ENCODE measurements at places on chromosomes 7 and 10.

- DNase-seq, result no peak
Measured at GRCh38 chr10:5611899-5612680, 54.3 kb downstream of the ASB13 start.

GRCh38 chr7:44226396-44226753, 25.6 kb downstream of the YKT6 start:
- DNase-seq, result no peak

DNA sequence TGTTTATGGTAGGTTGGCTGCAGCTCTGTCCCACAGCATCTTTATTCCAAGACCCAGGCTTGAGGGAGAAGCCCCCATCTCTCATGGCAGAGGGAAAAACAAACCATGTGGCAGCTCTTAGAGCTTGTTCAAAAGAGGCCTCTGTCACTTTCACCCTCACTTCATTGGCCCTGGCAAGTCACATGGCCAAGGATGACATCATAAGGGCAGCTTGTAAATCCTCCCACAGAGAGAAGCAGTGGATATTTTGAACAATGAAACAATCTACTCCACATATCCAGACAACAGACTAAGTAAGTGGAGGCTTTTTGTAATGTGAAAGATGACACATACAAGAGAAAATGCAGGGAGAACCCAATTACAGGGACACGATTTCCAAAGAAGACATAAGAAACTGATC, 108.1 kb downstream of the GRID1 start:
- no peak for DNase-seq

DNA sequence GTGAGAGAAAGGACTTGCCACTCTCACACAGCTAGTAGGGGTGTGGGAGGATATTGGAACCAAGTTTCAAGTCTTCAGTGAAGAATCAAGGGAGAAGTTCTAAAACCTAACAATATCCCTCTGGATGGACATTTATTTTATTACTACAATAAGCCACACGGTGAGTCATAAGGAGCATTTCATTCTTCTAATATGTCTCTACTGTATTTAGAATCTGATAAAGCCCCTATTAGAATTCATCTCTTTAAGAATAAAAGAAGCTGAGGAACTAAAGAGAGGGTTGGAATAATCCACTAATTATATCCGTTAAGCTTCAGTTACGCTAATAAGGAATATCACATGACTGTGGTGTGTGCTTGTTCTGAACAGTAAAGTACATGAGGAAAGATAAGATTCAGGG, 40.9 kb upstream of the ATRNL1 start:
- DNase-seq, result no peak

GRCh38 chr10:6956562-6956961, 376.5 kb upstream of the PRKCQ start:
- DNase-seq, result no peak

DNA sequence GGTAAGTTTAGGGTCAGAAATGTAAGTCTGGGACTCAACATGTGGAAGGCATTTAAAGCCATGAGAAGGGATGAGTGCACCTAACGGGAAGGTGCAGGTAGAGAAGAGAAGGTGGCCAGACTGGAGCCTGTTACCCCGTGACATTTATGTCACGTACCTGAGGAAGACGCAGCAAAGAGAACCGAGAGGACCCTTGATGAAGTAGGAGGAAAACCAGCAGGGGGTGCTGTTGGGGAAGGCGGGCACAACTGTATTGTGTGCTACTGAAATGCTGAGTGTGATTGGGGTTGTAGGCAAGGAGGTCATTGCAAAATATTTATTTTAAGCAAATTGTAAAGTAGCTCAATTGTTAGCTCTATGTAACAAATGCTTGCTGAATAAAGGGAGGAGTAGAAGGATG, 338.2 kb upstream of the PRKCQ start:
- no peak for DNase-seq

GRCh38 chr10:117418121-117418520, 42.9 kb upstream of the PDZD8 start:
- DNase-seq, result no peak

GRCh38 chr10:107814865-107815487, 650.5 kb upstream of the SORCS1 start:
- DNase-seq, result no peak

DNA sequence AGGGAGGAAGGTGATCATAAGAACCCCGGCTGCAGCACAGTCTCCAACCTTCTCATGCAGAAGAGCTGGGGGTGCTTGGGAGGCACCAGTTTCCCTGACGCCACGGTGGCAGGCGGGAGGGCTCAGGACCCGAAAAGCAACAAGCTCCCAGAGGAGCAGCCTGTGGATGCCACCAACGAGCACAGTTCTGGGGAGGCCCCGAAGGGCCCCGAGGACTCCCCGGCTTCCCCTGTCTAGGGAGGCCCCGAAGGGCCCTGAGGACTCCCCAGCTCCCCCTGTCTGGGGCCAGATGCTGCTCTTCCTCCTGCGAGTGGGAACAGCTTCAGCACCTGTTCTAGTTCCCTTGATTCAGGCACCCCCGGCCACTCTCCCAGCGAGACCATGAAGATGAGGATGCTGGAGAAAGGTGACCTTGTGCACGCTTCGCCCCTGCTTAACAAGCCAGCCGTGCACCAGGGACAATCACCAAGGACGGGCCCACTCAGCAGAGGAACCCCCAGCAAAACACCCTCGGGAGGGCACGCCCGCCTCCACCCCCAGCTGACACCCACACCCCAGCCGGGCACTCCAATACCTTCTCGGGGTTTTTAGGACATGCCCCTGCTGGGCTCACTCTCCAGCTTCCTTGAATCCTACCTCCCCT, 112.5 kb downstream of the PTPRN2 start:
- no peak for DNase-seq

- DNase-seq, result no peak
Measured at GRCh38 chr7:95430864-95431263, 4.0 kb downstream of the PON2 start.

GRCh38 chr10:36556468-36556867, 568.9 kb upstream of the ANKRD30A start:
- DNase-seq, result no peak

DNA sequence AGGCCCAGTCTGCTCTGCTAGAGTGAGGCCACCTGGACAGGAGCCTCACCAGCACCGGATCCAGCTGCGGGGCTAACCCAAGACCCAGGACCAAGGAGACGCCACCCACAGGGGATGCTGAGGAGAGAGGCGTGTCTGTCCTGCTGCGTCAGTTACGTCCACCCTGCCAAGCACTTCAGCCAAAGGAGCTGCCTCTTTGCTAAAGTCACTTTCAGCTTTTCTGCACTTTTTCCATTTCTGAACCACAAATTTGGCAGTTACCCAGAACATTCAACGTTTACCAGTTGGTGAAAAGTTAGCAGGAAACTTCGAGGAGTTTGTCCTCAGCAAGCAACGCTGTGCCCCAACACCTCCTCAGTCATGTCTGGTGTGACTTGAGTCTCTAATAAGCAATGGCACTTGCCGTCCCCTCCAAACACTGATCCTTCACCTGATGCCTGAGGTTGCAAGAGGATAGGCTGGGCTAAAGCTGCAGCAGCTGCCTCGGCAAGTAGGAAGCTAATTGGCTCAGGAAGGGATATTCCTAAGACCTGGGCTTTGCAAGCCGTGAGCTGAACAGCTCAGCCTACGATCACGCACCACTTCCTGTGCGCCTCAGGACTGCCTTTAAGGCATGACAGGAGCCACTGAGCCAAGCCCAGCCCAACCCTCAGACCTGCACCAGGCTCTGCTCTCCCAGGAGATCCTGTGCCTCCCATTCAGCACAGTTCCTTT, 40.1 kb downstream of the KCNH2 start:
- DNase-seq, result no peak

GRCh38 chr7:50792342-50793119, 9.8 kb upstream of the GRB10 start:
- no peak for DNase-seq

GRCh38 chr10:52778511-52779392, 6.2 kb upstream of the MBL2 start:
- DNase-seq, result no peak

GRCh38 chr7:50660830-50661175, 95.6 kb upstream of the DDC start:
- DNase-seq, result no peak

GRCh38 chr10:1932692-1933094, 195.4 kb upstream of the ADARB2 start:
- DNase-seq, result no peak

GRCh38 chr7:74083117-74083876, at the start of gene LIMK1:
TSS of gene LIMK1 (plus strand) at chr7:74083804. CDS start at chr7:74083991, 187 bp downstream.
- no peak for DNase-seq

DNA sequence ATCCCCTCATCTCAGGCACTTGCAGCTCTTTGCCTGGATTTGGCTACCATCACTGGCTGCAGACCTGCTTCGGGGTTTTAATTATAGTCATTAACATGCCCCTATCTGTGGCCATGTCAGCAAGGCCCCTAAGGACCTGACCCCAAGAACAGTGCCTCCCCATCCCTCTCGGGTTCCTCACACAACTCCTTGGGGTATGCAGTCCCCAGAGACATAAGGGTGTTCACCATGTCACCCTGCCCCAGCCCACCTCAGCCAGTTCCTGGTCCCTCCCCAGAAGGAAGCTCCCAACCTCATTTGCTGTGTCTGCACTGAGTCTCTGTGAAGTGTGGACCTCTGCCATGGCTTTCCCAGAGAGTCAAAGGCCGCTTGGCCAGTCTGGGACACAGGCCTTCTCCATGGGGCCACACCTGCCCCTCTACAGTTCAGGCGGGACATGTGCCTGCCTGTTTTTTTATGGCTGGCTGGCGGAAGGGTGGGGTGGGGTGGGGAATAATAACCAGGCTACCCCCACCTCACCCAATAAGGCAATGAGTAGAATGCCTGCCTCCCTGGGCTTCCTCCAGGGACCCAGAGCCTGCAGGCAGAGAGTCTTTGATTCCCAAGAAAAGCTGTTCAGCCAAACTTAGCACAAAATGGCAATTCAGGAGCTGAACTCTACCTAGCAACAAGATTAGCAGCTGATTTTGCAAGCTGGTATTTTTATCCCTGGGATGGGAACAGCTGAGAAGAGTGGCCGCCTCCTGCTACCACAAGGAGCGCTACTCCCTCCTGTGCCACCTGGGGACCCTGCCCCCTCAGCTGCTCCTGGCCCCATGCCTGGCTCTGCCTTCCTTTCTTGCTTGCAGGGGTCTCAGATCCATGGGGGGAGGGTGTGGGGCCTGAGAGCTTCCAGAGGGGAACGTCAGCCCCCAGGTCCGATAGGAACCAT, 23.7 kb upstream of the CAMK2B start:
- DNase-seq, result no peak

DNA sequence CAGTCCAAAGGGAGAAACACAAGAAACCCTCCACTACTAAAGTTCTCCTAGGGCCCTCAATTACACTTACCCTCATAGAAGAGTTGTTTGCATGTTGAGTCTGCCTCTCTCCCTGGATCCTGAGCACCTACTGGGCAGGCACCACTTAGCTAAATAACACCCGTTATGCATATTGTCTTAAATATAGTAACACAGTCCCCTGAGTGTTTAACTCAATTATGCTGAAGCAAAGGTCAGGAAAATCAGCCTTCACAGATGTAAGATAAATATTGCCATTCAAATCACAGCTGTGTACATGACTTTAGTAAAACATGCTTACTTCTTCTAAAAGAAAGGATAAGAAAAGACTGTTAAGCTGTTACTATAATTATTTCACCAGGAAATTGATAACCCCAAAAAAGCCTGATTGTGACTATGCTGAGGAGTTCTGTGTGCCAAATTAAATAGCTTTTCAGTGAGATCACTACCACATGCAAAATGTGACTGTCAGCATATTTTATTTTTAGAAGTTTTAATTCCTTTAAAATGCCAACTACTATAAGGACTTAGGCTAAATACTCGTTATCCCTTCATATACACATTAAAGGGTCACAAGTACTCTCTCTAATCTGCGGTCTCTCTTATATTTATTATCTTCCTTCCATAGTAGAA, 733.9 kb upstream of the PHF14 start:
- DNase-seq, result no peak

GRCh38 chr10:131769571-131770410, 131.0 kb upstream of the PPP2R2D start:
- DNase-seq, result no peak

- no peak for DNase-seq
Measured at GRCh38 chr10:79352035-79352877, 5.0 kb downstream of the PPIF start.

DNA sequence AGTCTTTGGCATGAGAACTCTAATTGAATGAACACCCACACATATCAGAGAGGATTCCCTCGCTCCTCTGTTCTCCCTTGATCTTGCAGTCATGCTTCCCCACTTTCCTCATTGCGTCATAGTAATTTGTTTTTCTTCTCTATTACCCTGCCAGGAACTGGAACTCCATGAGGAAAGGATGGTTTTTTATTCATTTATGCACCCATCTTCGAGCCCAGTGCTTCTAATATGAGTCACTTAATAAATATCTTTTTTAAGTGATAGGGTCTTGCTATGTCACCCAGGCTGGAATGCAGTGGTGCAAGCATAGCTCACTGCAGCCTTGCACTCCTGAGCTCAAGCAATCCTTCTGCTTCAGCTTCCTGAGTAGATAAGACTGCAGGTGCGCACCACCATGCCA, 83.5 kb downstream of the OTUD1 start:
- no peak for DNase-seq

DNA sequence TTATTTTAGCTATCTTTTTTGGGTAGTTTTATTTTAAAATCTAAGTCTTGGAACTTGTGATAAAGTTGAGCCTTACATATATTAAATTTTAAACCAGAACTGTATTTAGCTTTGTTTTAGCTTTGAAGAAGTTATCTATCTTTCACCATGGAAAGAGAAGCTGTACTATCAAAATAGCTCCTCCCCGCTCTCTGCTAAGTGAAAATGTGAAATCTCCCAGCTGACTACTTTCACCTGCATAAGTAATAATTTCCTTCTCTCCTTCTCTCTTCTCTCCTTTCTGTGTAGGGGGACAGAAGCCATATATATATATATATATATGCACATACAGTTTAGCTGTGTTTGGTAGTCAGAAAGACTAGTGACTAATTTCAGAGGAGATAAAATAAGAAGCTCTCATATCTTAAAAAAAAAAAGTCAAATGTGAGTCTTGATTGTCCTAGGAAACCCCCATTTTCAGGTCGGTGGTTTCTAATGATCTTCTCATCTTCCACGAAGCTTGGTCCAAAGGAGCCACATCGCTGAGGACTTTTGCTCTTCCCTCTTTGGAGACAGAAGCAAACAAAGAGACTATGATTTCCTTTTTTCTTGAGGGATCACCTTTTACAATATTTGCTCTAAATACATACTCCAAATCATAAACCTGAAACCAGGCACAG, 30.6 kb upstream of the GDI2 start:
- DNase-seq, result no peak

DNA sequence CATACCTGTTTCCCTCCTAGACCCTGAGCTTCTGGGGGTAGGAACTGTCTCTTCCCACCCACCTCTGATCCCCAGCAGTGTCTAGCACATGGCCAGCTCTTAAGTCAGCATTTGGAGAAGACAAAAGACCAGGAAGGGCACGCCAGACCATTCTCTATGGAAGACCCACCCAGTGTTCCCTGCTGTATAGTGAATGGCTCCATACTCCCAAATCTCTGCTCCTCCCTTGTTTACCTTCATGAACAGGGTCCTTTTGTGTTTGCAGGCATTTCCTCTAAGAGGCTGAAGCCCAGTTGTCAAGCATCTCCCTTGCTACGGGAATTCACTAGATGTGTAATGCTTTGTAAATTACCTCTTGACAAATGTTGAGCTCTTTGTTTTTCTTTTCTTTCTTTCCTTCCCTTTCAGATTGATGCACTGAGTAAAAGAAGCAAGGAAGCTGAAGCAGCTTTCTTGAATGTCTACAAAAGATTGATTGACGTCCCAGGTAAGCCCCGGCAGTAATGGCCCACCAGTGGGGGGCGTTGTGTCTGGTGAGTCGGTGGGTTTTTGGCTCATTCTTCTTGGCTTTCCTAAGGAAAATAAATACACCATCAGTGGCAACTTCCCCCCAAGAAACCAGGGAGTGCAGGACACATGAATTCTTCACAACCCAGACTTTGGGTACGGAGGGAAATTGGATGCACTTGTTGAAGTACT, 216.6 kb upstream of the SH2B2 start:
- DNase-seq, result no peak

- DNase-seq, result no peak
Measured at GRCh38 chr10:96636551-96636950, 49.7 kb upstream of the TM9SF3 start.
